DMS153 (cell line): ENCODE measurements at places on chromosomes 11 and 22.

GRCh38 chr11:44989831-44990566, 39.3 kb upstream of the TP53I11 start:
- DNase-seq, result peak; percentile 72

- no peak for DNase-seq
Observed at GRCh38 chr11:64677441-64678023, 45.5 kb downstream of the NRXN2 start.

GRCh38 chr11:2096011-2096918, 42.9 kb downstream of the IGF2 start:
- DNase-seq, result no peak

- DNase-seq, result no peak
Observed at GRCh38 chr22:43860831-43861230, 1.5 kb downstream of the SULT4A1 start.

DNA sequence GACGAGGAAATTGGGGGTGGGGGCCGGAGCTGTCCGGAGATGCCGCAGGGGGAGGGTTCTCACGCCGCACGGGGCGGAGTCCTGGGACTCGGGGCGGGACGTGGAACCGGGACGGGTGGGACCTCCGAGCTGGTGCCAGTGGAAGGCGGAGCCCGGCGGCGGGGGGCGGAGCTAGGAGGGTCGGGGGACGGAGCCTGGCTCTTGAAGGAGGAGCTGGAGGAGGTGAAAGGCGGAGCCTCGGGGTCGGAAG, 271 bp downstream of the FKBP2 start:
- DNase-seq, result peak; percentile 93

GRCh38 chr22:41036924-41037323, 55.5 kb upstream of the EP300 start:
- DNase-seq, result no peak

- DNase-seq, result peak; percentile 32
Observed at GRCh38 chr11:124920870-124921609, 2.0 kb downstream of the HEPN1 start.

DNA sequence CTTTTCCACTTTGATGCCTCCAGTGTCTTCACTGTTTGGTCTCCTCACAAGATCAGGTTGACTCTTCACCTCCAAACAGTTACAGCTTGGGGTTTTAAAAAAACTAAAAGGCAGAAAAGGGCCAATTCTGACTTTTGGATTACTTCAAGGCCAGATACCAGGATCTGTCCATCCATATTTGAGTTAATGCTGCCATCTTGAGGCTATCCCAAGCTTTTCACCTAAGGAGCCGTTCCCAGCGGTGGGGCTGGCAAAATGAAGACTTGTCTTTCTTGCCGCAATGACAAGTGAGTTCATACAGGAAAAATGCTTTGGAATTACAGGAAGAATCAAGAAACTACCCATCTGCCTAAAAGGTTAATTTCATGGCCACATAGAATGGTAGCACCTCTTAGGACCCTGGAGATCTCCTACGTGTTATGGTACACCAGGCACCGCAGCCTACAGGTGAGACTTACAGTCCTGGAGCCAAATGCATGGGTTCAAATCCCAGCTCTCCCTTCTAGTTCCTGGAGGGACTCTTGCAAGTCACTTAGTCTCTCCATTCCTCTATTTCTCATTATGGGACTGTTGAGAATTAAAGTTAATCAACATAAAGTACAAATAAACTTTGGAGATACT, 6.0 kb upstream of the OR5B21 start:
- peak; percentile 11 for DNase-seq

GRCh38 chr11:95512177-95512576, 277.4 kb downstream of the FAM76B start:
- no peak for DNase-seq

DNA sequence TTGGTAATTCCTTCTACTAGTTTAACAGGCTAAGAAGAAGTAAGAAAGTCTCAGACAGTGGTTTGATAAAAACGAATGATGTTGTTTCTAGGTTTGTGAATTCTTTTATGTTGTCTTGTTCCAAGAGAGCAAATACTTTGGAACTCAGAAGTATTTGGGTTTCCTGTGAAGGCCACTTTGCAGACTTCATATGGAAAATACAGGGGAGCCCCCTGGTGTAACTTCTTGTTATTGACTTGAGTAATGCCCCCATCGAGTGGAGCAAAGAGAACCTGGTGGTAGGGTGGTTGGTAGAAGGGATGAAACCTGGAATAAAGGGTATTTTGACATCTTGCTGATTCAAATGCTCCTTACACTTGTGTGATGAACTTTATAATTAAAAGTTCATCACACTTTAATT, 40.0 kb upstream of the PTH start:
- no peak for DNase-seq

DNA sequence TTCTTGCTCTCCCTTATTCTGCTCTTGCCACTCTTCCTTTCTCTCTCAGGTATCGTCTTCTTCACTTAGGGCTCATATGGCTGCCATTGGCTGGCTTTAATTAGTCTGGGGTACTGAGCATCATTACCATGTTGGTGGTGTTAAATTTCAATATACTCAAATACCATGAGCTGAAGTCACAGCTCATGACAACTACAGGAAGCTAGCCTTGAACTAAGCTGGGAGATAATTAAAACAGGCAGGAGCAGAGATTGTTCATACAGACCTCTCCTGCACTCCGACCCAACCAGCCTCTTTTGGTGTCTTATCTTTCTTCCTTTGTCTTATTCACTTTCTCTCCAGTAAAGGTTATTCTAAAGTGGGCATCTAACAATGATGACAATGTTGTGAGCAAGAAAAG, 130.9 kb upstream of the BLID start:
- DNase-seq, result no peak

DNA sequence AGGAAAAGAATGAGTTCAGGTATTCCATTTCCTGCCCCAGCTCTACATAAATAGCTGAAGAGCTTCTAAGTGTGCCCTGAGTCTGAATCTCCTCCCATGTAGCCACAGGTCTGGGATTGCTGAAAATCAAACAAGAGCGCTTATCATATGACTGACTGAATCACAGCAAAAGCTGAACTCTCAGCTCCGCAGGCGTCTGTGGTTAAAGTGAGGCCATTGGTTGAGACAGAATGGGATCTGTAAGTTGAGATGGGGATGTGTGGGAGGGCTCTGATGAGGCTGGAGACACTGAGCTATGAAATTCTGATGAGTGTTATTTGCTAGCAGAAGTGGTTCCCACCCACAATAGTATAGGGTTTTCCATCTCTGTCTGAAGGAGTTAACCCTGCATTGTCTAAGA, 637.0 kb downstream of the OPCML start:
- DNase-seq, result no peak

GRCh38 chr11:113796663-113797259, 17.2 kb downstream of the CLDN25 start:
- peak; percentile 1 for DNase-seq
